ENCODE measurements at places on chromosomes 7 and 10.

GRCh38 chr10:22698941-22699440, 15.4 kb downstream of the PIP4K2A start:
- DNase-seq, result no peak

DNA sequence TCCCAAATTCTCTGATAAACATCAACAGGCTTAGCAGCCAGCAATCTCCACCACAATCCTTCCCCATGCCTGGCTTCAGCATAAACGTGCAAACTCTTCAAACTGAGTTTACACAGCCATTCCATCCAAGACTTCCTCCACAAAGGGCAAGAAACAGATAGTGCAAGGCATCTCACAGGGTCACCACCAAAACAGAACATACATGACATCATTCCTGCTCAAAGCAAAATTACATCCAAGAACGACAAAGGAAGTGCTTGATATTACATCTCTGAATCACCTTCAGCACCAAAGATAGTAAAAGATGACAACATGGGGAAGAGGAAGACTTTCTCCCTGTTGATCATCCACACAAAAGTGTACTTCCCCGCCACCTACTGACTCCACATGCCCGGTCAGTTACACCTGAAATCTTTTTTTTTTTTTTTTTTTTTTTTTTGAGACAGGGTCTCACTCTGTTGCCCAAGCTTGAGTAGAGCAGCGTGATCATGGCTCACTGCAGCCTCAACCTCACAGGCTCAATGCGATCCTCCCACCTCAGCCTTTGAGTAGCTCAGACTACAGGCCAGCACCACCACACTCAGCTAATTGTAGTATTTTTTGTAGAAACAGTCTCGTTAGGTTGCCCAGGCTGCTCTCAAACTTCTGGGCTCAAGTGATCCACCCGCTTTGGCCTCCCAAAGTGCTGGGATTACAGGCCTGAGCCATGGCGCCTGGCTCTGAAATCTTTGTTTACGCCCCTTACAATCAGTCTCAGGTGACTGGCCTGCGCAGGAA, 127.5 kb downstream of the PARD3 start:
- peak; percentile 49 for DNase-seq

DNA sequence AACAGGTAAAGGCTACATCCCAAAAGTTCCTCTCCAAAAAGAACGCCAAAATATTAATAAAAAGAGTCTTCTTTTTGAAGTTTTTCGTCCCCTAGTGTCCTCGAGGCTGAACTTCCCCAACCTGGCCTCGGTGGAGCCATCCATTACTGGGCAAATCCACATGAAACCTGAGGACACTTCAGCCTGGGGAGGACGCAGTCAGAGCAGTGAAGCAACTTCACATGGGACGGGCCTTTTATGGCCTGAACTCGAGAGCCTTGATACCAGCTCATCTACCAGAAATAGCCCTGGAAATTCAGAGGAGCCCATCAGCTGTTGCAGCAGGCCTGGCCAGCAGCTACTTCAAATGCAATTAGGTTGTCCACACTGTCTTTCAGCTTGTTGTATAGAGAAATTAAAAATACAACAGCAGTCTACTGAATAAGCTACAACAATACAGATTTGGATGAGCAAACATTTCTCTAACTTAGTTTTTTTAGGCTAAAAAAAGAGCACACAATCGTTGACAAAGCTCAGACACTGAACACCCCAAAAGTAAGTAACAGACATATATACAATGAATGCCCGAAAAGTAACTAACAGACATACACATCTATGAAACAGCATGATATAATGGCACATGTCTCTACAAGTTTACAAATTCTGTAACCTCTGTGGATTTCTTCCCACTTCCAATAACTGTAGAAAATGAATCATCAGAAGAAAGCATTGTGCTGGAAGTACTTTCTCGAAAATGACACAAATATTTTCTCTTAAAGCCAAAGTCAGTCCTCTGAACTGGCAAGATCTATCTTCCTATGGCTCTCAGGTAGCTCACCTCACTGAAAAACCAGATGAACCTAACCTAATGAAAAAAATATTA, at the start of gene SVIL:
Gene SVIL, minus strand, starts transcription at position 208 of the 862 bp plus-strand sequence. CDS start 79,913 bp downstream, outside the sequence.
- DNase-seq, result peak; percentile 31

DNA sequence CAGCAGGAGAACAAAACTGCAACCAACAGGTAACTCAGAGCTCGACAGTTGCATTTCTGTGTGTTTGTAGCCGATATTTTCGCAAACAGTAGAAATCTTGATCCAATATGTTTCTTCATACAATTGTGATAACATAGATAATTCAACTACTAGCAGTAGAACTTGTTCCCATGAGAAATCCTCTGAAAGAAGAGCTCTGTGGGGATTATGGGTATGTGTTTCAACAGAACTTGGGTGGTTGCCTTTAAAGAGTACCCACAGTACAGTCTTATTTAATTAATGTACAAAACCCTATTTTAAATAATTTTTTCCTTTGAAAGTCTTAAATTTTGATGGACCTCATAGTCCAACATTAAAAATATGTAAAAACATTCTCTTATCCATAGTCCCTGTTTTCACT, 266.1 kb downstream of the PARD3 start:
- no peak for DNase-seq

- no peak for DNase-seq
Observed at GRCh38 chr7:46949270-46949931, 632.5 kb downstream of the TNS3 start.

- DNase-seq, result no peak
Observed at GRCh38 chr7:25830215-25830614, 321.8 kb upstream of the NFE2L3 start.

DNA sequence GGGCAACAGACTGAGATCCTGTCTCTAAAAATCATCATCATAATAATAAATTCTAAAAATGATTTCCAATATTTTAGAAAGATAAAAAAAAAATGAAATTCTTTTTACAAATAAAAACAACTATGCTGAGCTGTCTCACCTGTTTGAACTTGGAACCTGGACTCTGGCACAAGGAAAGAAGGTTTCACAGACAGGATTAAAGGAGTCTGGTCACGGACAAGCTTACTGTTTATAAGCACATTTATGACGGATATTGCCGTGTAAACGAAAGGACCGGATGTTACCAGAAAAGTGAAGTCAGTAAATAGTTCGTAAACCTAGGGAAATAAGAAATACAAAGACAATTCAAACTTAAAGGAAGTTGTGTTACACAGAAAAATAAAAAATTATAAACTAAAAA, 70.2 kb downstream of the KIAA1549 start:
- DNase-seq, result no peak

DNA sequence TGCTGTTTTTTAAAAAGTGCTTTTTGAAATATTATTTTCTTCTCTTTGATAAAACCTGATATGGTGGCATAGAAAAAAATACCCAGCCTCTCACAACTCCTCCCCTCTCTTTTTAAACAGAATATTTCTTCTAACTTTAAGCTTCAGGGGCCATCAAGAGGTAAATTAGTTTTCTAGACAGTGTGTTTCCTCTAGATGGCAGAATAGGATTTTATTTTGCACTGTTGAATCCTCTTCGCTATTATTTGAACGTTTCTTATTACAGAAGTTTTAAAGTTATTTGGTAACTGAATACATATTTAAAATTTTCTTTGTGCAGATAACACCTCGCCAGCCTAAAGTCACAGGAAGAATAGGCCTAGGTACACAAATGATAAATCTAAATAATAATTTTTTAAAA, 30.3 kb downstream of the ARL5B start:
- no peak for DNase-seq

DNA sequence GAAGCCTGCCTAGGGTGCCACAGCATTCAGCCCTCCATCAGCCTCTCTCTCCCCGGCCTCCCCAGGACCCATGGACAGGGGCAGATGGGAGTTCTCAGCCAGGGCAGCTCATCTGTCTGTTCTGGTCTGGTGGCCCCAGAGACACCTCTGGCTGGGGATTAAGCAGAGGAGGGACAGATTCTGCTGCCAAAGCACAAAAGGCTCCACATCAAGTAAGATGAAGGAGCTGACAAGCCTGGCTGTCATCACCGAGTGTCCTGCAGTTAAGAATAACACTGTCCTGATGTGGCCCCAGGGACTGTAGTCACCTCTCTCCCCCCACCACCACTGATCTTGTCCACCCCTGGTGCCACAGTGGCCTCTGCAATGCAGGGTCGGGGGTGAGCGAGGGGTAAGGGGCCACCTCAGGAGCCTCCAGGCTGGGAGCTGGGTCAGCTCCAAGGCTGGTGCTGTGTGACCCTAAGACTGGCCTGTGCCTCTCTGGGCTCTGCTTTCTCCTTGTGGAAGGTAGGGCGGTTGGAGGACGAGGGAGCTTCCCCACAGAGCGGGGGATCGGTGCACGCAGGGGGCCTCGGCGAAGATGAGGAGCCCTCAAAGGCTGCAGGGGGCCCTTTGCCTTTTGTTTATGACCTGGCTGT, 18.7 kb downstream of the C10orf105 start:
- DNase-seq, result no peak

DNA sequence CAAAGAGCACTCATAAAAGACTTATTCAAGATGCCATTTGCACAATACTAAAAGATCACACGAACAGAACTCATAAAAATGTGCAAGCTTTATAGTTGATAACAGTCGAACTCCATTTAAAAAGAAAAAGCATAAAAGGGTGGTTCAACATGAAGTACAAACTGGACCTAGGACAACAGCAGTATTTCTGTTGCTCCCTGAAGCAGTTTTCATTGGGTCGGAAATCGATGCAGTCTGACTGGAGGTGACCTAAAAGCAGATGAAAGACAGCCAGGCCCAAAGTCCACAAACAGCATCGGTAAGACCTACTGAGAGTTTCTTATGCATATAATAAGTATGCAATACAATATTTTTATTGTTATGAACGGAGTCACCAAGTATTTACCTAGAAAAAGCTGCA, 23.9 kb downstream of the FAM171A1 start:
- DNase-seq, result no peak

DNA sequence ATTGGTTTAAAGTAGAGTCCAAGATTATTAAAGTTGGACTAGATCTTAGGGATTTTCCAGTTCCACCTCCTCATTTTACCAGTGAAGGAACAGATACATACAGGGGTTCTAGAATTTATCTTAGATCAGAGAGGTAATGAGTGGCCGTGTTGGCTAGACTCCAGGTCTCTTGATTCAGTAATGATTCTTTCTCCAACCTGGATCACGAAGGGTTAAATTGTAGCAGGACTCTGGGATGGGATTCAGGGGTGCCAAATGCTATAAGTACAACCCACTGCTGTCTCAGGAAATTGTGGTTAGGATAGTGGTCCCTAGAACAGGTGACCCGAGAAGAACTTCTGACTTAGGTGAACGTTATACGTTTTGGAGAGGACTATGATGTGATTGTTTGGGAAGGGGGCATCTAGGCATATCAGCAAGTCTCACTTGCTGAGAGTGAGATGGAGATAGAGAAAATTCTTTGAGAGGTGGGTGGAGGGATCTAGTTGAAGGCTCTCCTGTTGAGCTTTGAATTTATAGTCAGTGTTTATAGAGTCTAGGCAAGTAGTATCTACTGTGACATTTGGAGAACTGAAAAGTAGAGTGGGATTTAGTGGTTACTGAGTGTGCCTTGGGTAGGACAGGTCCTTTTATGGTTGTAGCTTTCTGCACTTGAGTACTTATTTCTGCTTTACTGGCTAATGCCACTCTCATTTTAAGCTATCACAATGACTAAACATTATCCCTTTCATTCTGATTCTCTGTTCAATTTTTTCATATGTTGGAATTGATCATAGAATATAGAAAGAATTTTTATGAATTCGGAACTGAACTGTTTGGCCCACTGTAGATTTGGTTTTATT, 58.3 kb downstream of the ST7 start:
- DNase-seq, result no peak

GRCh38 chr10:22016046-22016705, 12.6 kb upstream of the DNAJC1 start:
- DNase-seq, result no peak

DNA sequence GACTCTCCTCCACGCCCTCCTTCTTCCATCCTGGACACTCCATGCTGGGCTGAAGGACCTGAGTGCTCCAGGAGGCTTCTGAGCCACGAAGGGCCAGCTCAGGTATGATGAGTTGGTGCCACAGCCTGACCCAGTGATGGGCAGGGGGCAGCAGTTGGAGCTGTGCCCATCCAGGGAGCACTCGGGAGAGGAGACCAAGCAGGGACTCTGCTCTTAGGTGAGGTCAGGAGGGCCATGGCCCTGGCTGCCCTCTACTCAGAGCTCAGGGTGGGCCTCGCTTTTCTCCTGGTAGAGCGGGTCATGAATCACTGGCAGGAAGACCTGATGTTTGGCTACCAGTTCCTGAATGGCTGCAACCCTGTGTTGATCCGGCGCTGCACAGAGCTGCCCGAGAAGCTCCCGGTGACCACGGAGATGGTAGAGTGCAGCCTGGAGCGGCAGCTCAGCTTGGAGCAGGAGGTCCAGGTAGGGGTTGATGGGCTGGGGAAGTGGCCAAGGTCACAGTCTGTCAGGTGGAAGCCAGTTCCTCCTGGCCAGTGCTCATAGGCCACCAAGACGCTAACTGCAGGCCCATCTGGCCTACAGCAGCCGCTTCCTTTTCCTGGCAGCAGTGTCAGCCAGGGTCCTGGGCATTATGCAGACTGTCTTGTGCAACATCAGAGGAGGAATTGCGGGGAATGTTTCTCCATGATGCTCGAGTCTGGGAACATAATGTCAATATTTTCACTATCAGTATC, 50.8 kb downstream of the ALOX5 start:
- DNase-seq, result no peak

DNA sequence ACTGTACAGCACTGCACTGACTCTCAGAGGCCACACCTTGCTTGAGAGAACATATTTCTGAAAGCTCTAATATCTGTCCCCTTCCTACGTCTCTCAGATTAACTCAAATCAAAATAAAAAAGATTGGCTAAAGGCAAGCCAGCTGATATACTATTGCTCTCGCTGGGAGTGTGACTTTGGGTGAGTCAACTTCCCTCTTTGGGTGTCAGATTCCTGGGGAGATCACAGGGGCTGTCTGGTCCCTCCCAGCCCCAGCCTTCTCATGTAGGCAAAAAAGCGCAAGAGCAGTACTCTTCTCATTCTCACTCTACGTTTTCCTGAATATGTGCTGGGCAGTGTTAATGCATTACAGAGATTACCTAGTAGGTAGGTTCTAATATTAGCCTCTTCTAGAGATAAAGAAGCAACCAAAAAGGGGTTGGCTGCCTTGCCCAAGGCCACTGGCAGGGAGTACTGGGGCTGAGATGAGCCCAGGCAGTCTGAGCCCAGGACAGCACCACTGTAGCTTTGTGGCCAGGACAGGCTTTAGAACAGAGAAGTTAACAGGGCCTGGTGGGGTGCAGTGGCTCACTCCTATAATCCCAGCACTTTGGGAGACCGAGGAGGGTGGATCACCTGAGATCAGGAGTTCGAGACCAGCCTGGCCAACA, 9.1 kb upstream of the DENND2A start:
- peak; percentile 57 for DNase-seq

GRCh38 chr10:95543459-95543858, 17.7 kb downstream of the SORBS1 start:
- DNase-seq, result no peak

DNA sequence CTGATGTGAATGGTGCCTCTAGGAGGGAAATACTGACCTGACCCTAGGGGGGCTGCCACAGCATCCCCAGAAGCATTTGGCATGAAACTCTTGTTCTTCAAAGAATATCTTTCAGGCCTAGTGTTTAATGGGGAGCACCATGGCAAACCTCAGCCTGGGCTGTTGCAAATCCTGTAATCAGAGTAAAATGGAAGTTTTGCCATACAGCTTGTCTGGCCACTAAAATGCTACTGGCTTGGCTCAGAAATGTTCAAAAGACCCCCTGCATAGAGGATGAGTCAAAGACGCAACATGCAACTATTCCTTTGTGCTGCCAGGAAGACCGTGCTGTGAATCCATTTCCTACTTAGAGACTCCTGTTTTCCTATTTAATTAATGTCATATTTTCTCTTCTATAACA, 26.7 kb downstream of the HECW1 start:
- peak; percentile 56 for DNase-seq
